Activated CD8-positive, alpha-beta T cell treated with anti-CD3 and anti-CD28 coated beads, Interleukin-2, amount 10 ng/mL, durations not matched to agents 7 days and 5 days (primary cell): ENCODE measurements at places on chromosomes 3 and 15. TPM values are rescaled to one million over a fixed set of nuclear protein-coding genes. Genes with fewer than 3 reads are reported as not detected.

MRPS22 gene
- 39.7 TPM for total RNA-seq

- DNase-seq, result no peak
- no peaks in the 10 kb centered on the region for H3K27me3 ChIP-seq
- H3K4me1 ChIP-seq, result no peaks in the 10 kb centered on the region
Observed at GRCh38 chr3:105385819-105386508, 19.3 kb downstream of the ALCAM start.

DNA sequence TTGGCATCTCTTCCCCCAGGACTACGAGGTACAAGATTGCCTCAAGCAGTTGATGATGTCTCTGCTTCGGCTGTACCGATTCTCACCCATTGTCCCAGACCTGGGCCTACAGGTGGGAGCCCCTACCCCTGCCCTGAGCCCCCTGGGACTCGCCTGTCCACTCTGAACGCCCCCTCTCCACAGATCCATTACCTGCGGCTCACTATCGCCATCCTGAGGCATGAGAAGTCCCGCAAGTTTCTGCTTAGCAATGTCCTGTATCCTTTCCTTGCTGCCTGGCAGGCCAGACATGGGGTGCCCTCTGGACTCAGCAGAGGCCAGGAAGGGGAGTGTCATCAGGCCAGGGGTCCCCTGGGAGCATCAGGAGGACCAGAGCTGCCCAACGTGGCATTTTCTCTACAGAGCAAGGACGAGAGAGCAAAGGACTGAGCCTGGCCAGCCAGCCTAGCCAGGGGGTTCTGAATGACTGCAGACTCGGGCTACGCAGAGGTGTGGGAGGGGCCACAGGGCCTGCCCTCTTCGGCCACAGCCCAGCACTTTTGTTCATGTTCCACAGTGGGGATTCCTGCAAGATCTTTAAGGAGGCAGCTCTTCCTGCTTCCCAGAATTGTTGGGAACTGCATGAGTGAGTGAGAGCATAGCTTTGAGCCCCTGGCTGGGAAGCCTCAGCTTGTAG is 11.2 kb downstream of the RNF123 start:
- no peak overlapping the region for H3K27ac ChIP-seq
- peaks cover 4% of the 10 kb centered on the region for H3K36me3 ChIP-seq
- DNase-seq, result no peak

HYAL1 gene
- not detected for total RNA-seq

GRCh38 chr3:147538034-147538433 is 128.9 kb downstream of the ZIC1 start:
- H3K36me3 ChIP-seq, result no peaks in the 10 kb centered on the region
- H3K27me3 ChIP-seq, result no peaks in the 10 kb centered on the region
- H3K4me1 ChIP-seq, result no peaks in the 10 kb centered on the region
- no peak overlapping the region for H3K27ac ChIP-seq

- no peak overlapping the region for H3K27ac ChIP-seq
- H3K4me1 ChIP-seq, result no peaks in the 10 kb centered on the region
- H3K27me3 ChIP-seq, result no peaks in the 10 kb centered on the region
Observed at GRCh38 chr3:180402471-180403073, 199.4 kb upstream of the TTC14 start.
